ENCODE measurements at places on chromosomes 7 and 10. TPM values are rescaled to one million over a fixed set of nuclear protein-coding genes. Genes with fewer than 3 reads are reported as not detected.

DNA sequence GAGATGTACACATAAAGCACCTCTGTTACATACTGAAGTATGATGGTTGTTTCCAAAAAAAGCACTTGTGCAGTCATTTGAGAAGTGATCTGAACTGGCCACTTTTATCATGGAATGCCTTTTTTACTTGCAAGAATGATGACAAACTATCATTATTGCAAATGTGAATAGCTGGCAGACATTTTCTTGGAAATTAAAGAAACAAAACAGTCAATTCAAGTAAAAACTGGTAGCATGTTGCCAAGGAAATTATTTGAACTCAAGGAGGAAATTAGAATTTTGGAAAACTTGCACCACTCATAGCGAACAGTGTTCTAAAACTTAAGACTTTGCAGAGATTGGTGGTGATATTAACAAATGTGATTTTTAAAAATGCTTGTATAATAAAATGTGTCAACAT is 6.6 kb downstream of the RHEB start:
- DNase-seq, result no peak

Gene GOLGA7B
- 0.52 TPM for total RNA-seq

- DNase-seq, result no peak
These were observed 8.8 kb downstream of the TMEM120A start for GRCh38 chr7:75985518-75986146.

GRCh38 chr10:8242295-8242872 is 187.9 kb downstream of the GATA3 start:
- DNase-seq, result no peak
